ENCODE measurements at places on chromosomes 1 and 21.

GRCh38 chr1:148308832-148309458, 156.9 kb upstream of the NBPF11 start:
- ATAC-seq, result no peak

DNA sequence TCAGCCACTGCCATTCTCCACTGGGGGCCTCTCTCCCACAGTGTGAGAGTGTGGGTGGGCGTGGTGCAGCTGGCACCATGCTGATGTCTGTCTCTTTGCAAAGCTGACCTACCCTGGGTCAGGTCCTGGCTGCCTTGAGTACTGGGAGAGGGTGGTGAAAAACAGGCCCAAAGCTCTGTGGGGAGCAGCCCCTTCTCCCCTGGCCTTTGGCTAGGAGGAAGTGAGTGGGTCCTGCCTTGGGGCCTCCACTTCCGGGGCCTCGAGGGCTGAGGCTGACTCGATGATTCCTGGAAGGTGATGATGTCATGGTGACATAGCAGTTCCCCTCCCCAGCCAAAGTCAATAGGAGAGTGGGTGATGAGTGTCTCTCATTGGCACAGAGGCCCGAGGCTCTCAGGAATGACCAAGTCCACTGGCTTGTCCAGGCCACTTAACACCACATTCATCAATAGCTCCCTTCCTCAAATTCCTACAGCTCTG, 53.0 kb downstream of the IER5 start:
- ATAC-seq, result peak; percentile 37

GRCh38 chr1:10065344-10065685, 32.6 kb downstream of the UBE4B start:
- no peak for ATAC-seq

- ATAC-seq, result no peak
Observed at GRCh38 chr1:11697893-11698210, 6.3 kb downstream of the DRAXIN start.

DNA sequence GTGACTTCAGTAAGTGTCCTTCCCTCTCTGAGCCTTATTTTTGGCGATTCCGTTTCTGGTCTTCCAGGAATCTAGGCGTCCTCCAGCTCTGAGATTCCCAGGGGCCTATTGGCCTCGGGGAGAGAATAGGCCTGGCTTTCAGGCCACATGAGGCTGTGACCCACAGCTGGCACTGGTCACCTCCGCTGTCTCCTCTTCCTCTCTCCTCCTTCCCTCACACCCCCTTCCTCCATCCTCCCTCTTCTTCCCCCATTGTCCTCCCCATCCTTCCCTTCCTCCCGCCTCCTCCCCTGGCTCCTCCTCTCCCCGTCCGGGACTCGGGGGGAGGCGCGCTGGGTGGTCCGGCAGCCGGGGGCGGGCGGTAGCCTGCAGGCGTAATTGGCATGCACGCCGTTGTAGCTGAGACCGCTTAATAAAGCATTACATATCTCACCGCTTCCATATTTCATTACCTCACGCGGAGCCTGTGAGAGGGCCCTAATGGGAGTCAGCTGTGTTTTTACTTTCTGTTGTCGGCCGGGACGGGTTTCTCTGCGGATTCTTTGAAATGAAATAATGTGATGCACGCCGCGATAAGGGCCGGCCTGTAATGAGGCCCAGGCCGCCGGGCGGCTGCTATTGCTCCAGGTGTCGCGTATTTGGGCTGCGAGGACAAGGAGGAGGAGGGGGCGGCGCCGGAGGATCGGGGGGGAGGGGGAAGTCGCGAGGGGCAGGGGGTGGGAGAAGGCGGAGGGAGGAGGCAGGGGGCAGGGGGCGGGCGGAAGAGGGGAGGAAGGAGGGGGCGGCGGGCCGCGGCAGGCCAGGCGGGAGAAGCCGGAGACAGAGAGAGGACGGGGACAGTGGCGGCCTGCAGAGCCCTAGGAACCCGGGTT, 95.3 kb downstream of the FOXD2 start:
- peak; percentile 94 for ATAC-seq

- ATAC-seq, result peak; percentile 89
Observed at GRCh38 chr1:147337040-147337630, 94.7 kb downstream of the CHD1L start.

DNA sequence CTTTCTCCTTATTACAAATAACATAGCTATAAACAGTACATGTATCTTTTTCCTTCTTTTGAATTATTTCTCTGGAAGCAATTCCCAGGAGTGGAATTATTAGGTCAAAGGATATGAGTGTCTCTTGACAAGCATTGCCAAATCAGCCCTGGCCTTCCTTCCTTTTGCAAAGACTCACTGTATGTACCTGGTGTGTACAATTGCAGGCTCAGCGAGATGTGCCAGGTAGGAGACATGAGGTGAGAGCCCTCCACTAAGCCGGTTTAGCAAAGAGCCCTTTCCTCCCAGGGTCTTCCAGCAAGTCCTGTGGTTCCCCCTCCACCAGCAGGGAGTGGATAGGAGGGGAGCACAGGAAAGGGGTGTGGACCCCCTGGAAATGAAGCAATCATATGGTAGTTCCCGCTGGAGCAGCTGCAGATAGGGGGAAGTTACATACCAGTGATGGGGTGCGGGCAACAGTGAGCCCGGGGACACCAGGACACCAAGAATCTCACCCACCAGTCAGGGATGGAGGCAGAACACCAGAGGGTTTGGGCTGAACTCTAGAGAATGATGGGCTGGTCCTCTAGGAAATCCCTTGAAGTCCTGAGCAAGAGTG, 18.3 kb downstream of the RCSD1 start:
- no peak for ATAC-seq

DNA sequence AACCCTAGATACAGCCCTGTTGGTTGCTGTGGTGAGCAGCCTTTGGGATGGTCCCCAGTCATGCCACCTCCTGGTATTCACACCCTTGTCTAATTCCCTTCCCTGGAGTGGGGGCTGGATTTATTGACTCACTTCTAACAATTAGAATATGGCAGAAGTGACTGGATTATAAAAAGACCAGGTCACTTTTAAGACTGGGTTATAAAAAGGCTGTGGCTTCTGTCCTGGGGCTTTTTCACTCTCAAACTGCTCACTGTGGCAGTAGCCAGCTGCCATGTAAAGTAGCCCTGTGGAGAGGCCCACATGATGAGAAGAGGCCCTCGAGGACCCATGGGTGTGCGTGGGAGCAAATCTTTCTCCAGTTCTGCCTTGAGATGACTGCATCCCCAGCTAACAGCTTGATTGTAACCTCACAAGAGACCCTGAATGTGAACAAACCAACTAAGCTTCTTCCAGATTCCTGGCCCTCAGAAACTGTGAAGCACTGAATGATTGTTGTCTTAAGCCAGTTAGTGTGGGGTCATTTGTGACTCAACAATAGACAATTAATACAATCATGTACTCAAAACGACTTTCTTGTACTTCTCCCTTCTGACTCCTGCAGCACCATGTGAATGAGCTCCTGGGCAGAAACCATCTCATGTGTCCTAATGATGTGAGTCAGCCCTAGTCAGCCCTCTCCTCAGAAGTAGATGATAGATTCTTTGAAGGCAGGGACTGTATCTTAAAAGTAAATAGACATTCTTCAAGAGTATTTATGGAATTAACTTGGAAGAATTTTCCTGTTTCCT, 234.9 kb downstream of the TNR start:
- ATAC-seq, result no peak

DNA sequence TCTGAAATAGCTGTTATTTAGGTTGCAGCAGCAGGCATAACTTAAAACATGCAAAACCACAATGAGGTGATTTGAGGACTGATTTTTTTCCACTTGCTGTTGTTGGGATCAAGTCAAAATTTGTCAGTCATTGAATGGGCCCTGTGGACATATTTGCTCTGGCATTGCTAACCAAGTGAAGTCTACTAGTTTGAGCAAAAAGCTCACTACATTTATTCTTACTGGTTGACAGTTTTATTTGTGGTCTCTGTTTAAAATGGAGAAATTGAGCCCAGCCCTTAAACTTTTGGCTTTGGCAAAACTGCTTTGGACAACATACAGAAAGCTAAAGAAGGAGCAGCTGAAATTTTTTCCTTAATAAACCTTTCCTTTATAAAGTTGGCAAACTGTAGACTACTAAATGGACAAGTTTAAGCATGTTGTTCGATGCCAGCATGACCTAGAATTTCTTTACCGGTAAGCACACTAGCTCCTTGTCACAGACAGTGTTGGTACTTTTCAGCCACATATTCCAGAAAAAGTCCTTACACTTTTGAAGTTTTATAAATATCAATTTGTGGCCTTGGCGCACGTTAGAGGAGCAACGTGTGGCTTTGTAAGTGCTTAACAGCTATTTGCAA, 234.6 kb downstream of the USP25 start:
- no peak for ATAC-seq

- ATAC-seq, result no peak
Observed at GRCh38 chr1:233491953-233492620, 121.8 kb upstream of the KCNK1 start.

DNA sequence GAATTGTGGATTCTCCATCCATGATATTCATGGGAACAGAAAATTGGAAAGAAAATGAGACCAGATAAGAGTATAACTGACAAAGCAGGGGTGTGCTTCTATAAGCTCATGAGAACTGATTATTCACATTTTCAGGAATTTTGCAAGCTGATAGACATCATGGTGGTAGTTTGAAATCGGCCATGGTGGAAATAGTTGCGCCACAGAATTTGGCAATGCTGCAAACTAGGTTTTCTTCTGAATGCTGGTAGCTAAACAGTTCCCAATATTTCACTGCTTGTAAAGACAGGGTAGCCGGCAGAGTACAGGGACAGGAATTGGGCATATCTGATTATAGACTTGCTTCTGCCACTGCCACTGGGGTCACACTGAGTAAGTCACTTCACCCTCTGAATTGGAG, 151.1 kb downstream of the PLXNA2 start:
- no peak for ATAC-seq

DNA sequence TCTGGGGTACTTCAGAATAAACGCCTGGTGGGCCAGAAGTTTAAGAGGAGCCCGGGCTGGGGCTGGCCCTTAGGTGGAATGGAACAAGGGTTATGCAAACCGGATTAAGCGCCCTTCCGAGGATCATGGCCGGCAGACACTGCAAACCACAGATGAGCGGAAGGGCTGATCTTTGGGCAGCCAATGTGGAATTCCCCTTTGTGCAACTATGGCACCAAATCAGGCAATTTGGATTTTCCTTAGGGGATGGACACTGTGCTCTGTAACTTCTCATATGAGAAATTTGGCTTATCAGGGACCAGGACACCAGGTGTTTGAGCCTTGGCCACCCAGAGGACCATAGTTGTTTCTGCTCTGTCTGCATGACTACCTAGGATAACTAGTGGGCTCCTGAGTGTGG, 5.7 kb upstream of the IL10 start:
- ATAC-seq, result no peak

Data from motor neuron (in vitro differentiated cells).